Uterus (tissue), 4 donors: ENCODE measurements at places on chromosomes 1 and 21. TPM values are rescaled to one million over a fixed set of nuclear protein-coding genes. Genes with fewer than 3 reads are reported as not detected.
A peak's percentile ranks its signal among the peaks of the same experiment; 100 is the strongest.

DNA sequence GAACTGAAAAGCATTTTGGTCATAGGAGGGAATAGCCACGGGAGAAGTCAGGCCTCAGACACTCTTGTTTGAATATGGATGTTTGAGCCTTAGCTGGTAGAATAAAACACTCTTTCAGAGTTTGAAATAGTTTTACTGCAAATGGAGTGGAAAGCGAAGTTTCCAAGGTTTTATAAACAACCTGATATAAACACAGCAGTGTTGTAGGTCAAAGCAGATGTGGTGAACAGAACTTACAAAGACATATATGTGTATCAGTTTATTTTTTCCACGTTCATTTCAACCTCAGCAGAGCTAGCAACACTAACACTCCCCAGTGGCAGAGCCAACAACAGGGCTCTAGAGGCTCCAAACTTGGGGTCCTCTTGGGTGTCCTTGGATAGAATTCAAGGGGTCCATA lies 89.9 kb downstream of the WLS start:
- H3K36me3 ChIP-seq: no peaks in the 10 kb centered on the region
- no peak for DNase-seq
- H3K27ac ChIP-seq: no peak overlapping the region
- no peaks in the 10 kb centered on the region for H3K4me1 ChIP-seq

- no peak overlapping the region for H3K4me3 ChIP-seq
- no peak for DNase-seq
- H3K27me3 ChIP-seq: no peaks in the 10 kb centered on the region
- no peaks in the 10 kb centered on the region for H3K4me1 ChIP-seq
- no peak overlapping the region for H3K27ac ChIP-seq
These were observed 31.0 kb upstream of the ZBTB18 start for GRCh38 chr1:244019982-244020485.

The MPL gene
- total RNA-seq: not detected

The ITGB2 gene
- total RNA-seq: 21.8 TPM

The ADAM30 gene
- total RNA-seq: not detected

- H3K27ac ChIP-seq: no peak overlapping the region
- no peaks in the 10 kb centered on the region for H3K27me3 ChIP-seq
- no peaks in the 10 kb centered on the region for H3K4me1 ChIP-seq
- no peaks in the 10 kb centered on the region for H3K36me3 ChIP-seq
- no peak overlapping the region for H3K4me3 ChIP-seq
- no peak for DNase-seq
These were observed 7.6 kb downstream of the NHLH1 start for GRCh38 chr1:160374306-160375110.

DNA sequence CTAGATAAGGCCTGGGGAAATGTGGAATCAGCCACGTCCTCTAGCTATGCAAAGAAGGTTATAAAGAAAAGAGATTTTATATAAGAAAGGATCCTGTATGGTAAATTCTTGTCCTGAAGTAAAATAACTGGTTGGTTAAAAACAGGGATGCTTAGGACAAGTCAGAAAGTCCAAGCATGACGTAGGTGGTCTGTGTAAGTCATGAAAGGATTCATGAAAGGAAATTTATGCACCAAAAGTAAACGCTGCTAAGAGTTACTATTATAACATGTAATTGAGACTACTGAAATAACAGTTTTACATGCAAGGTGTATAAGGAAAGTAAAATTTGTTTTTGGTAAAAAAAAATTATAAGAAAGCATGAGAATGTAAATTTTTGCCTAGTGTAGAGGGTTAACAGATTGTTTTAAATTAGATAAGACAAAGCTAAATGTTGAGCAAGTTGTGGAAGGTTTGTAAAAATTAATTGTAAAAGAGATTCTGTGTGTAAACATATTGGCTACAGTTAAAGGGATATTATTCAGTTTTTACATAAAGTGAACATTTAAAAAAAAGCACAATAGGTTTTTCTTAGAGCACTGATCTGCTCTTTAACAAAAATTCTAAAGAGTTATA lies 43.9 kb downstream of the PIGK start:
- H3K4me1 ChIP-seq: no peaks in the 10 kb centered on the region
- no peak overlapping the region for H3K4me3 ChIP-seq
- DNase-seq: no peak
- no peaks in the 10 kb centered on the region for H3K36me3 ChIP-seq
- H3K27me3 ChIP-seq: no peaks in the 10 kb centered on the region

DNA sequence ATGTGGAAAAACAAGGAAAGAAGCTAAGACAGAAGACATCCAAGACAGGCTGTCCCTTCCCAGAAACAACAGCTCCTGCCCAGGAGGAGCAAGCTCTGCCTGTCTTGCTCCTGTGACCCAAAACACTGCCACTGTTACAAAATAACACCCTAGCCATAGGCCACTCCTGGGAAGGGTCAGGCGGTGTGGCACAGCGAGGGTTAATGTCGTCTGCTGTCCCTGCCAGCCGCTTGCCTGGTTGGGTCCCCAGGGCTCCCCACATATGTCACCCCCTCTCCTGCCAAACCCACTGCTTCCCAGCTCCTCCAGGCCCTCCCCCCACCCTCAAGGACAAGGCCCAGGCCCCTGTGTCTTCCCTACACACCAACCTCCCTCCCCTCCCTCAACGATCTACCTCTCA lies 3.9 kb upstream of the NHLH1 start:
- no peaks in the 10 kb centered on the region for H3K36me3 ChIP-seq
- H3K27me3 ChIP-seq: no peaks in the 10 kb centered on the region
- DNase-seq: no peak

The LAD1 gene
- not detected for total RNA-seq

The JAM2 gene
- total RNA-seq: 27.6 TPM

GRCh38 chr21:46001821-46002681 lies 20.5 kb downstream of the COL6A1 start:
- no peak overlapping the region for H3K4me3 ChIP-seq
- H3K27ac ChIP-seq: no peak overlapping the region
- H3K4me1 ChIP-seq: no peaks in the 10 kb centered on the region
- peak; percentile 34 for DNase-seq
- H3K36me3 ChIP-seq: no peaks in the 10 kb centered on the region
- H3K27me3 ChIP-seq: no peaks in the 10 kb centered on the region

The SH2D2A gene
- not detected for total RNA-seq

GRCh38 chr21:43921979-43922945 lies 57.2 kb downstream of the AGPAT3 start:
- H3K36me3 ChIP-seq: no peaks in the 10 kb centered on the region
- DNase-seq: no peak
- peaks cover 9% of the 10 kb centered on the region for H3K4me1 ChIP-seq

The TMEM53 gene
- total RNA-seq: not detected

- peak; percentile 63 for DNase-seq
- no peaks in the 10 kb centered on the region for H3K27me3 ChIP-seq
- peak overlapping the region; percentile 75 for H3K4me3 ChIP-seq
- H3K27ac ChIP-seq: peak overlapping the region; percentile 98
These were observed 451 bp downstream of the ADAMTSL4 start for GRCh38 chr1:150549496-150550221.

The ADPRS gene
- 13.8 TPM for total RNA-seq

GRCh38 chr1:25793585-25794170 lies 6.3 kb upstream of the SELENON start:
- no peak overlapping the region for H3K27ac ChIP-seq
- H3K27me3 ChIP-seq: no peaks in the 10 kb centered on the region
- H3K36me3 ChIP-seq: no peaks in the 10 kb centered on the region
- DNase-seq: no peak
- H3K4me1 ChIP-seq: no peaks in the 10 kb centered on the region
- no peak overlapping the region for H3K4me3 ChIP-seq

GRCh38 chr1:203695116-203695515 lies 68.5 kb downstream of the ATP2B4 start:
- no peaks in the 10 kb centered on the region for H3K27me3 ChIP-seq
- DNase-seq: peak; percentile 42
- H3K36me3 ChIP-seq: no peaks in the 10 kb centered on the region

- DNase-seq: no peak
- no peaks in the 10 kb centered on the region for H3K4me1 ChIP-seq
- no peaks in the 10 kb centered on the region for H3K36me3 ChIP-seq
- no peak overlapping the region for H3K27ac ChIP-seq
- H3K4me3 ChIP-seq: no peak overlapping the region
- no peaks in the 10 kb centered on the region for H3K27me3 ChIP-seq
These were observed 4.3 kb upstream of the BCL2L15 start for GRCh38 chr1:113891631-113892220.

- no peaks in the 10 kb centered on the region for H3K4me1 ChIP-seq
- H3K27ac ChIP-seq: no peak overlapping the region
- no peaks in the 10 kb centered on the region for H3K27me3 ChIP-seq
- DNase-seq: no peak
- no peaks in the 10 kb centered on the region for H3K36me3 ChIP-seq
- H3K4me3 ChIP-seq: no peak overlapping the region
These were observed 30.7 kb downstream of the KYAT3 start for GRCh38 chr1:88961647-88962275.

- no peak overlapping the region for H3K27ac ChIP-seq
- no peak for DNase-seq
- no peaks in the 10 kb centered on the region for H3K36me3 ChIP-seq
- H3K27me3 ChIP-seq: no peaks in the 10 kb centered on the region
These were observed 61.7 kb upstream of the GJA8 start for GRCh38 chr1:147840909-147841308.

DNA sequence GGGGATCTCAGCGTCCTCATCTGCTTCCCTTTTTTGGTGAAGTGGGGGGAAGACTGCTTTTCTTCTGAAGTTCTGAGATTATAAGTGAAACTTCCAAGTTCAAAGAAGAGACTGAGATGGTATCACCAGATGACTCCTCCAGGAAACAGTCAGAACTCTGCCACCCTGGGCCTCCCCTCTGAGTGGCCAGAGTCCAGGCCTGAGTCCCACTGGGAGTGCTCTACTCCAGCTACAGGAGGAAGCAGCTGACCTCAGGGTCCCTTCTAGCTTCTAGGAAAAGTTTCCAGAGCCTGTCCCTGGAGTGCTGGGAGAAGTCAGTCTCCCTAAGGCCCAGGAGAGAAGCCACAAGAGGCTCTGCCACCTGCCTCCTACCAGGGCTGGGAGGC lies 104.7 kb downstream of the CASZ1 start:
- no peaks in the 10 kb centered on the region for H3K36me3 ChIP-seq
- H3K27me3 ChIP-seq: no peaks in the 10 kb centered on the region
- H3K4me1 ChIP-seq: peaks cover 9% of the 10 kb centered on the region
- H3K4me3 ChIP-seq: no peak overlapping the region
- DNase-seq: no peak

The GOLT1A gene
- total RNA-seq: not detected

DNA sequence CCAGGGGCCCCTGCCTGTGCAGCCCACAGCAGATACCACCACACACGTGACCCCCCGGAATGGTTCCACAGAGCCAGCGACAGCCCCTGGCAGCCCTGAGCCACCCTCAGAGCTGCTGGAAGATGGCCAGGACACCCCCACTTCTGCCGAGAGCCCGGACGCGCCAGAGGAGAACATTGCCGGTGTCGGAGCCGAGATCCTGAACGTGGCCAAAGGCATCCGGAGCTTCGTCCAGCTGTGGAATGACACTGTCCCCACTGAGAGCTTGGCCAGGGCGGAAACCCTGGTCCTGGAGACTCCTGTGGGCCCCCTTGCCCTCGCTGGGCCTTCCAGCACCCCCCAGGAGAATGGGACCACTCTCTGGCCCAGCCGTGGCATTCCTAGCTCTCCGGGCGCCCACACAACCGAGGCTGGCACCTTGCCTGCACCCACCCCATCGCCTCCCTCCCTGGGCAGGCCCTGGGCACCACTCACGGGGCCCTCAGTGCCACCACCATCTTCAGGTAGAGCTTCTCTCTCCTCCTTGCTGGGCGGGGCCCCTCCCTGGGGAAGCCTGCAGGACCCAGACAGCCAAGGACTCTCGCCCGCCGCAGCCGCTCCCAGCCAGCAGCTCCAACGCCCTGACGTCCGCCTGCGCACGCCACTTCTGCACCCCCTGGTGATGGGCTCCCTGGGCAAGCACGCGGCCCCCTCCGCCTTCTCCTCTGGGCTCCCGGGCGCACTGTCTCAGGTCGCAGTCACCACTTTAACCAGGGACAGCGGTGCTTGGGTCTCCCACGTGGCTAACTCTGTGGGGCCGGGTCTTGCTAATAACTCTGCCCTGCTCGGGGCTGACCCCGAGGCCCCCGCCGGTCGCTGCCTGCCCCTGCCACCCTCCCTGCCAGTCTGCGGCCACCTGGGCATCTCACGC lies 51.0 kb downstream of the COL18A1 start:
- peaks cover 6% of the 10 kb centered on the region for H3K4me1 ChIP-seq
- H3K27ac ChIP-seq: no peak overlapping the region
- no peaks in the 10 kb centered on the region for H3K27me3 ChIP-seq
- no peaks in the 10 kb centered on the region for H3K36me3 ChIP-seq
- peak overlapping the region; percentile 31 for H3K4me3 ChIP-seq

DNA sequence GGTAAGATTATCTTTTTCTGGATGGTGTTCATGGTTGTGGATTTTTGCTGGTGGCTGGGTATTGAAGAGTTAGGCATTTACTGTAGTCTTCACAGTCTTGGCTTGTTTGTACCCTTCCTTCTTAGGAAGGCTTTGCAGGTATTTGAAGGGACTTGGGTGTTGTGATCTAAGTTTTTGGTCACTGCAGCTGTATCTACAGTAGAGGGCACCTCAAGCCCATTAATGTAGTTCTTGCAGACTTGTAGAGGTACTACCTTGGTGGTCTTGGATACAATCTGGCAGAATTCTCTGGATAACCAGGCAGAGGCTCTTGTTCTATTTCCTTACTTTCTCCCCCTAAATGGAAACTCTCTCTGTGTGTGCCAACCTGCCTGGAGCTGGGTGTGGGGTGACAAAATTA lies 155.8 kb upstream of the BRINP3 start:
- no peaks in the 10 kb centered on the region for H3K36me3 ChIP-seq
- no peaks in the 10 kb centered on the region for H3K4me1 ChIP-seq
- no peaks in the 10 kb centered on the region for H3K27me3 ChIP-seq
- no peak overlapping the region for H3K27ac ChIP-seq

The TOMM40L gene
- total RNA-seq: 5.6 TPM

The URB2 gene
- total RNA-seq: 2.9 TPM

DNA sequence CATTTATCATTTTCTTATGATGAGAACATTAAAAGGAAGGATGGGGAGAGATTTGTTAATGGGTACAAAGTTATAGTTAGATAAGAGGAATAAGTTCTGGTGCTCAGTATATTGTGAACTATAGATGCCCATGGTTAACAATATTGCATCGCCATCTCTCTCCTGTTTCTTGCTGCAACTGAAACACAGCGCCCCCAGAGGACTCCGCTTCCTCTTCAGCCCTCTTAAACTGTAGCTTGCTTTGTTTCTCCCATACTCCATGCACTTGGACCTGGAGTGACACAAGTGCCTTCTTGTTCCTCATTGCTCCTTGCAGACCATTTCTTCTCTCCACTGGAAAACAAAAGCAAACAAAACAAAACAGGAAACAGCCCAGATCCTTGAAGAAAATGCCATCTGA lies 70.1 kb upstream of the NTPCR start:
- no peak overlapping the region for H3K27ac ChIP-seq
- no peaks in the 10 kb centered on the region for H3K27me3 ChIP-seq
- DNase-seq: no peak
- no peaks in the 10 kb centered on the region for H3K4me1 ChIP-seq
- no peaks in the 10 kb centered on the region for H3K36me3 ChIP-seq

GRCh38 chr1:10724052-10724494 lies 72.4 kb downstream of the CASZ1 start:
- H3K4me1 ChIP-seq: no peaks in the 10 kb centered on the region
- no peaks in the 10 kb centered on the region for H3K36me3 ChIP-seq
- DNase-seq: peak; percentile 69
